HT1080 (cell line): ENCODE measurements at places on chromosomes 6 and 20. TPM values are rescaled to one million over a fixed set of nuclear protein-coding genes. Genes with fewer than 3 reads are reported as not detected.

GRCh38 chr6:166737261-166737660 is 110.2 kb upstream of the RPS6KA2 start:
- peak; percentile 36 for DNase-seq

DNA sequence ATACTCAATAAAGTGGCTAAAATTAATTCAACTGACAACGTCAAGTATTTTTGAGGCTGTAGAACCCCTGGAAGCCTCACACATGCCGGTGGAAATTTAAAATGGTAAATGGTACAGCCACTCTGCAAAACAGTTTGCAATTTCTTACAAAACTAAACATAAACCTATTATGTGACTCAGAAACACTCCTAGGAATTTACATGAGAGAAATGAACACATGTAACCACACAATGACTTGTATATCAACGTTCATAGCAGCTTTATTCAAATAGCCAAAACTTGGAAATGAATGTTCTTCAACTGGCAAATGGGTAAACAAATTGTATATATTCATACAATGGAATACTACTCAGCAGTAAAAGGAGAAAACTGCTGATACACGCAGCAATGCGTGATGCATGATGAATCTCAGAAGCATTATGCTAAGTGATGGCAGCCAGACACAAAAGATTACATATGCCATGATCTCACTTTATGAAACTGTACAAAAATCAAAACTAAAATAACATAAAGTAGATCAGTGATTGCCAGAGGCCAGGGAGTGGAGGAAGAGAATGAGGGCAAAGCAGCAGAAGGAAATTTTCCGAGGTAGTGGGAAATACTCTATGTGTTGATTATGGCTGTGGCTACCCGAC is 112.5 kb downstream of the FAM50B start:
- no peak for DNase-seq

DNA sequence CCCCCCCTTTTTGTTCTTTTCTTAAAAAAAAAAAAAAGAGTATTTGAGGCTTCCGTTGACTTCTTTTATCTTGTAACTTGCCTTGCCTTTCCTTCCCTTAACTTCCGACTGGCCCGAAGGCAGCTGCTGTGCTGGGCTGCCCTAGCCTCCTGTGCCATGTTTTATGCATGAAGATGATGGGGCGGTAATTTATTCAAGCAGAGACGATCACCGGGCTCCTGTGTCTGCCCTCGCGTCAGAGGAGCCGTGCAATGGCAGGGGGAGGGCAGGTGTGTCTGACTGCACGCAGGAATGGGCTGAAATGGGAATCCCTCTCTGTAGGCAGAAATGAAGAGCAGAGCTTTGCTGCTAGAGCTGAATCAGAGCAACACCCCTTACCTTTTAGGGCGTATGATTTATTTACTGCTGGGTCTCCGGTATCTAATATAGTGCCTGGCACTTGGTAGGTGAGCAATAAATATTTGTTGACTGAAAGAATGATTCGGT is 106.3 kb upstream of the RIPOR2 start:
- DNase-seq: no peak

GRCh38 chr20:20369250-20370093 is 1.6 kb downstream of the INSM1 start:
- no peak for DNase-seq

- DNase-seq: peak; percentile 27
Measured at GRCh38 chr20:50470264-50470858, 39.8 kb upstream of the PTPN1 start.

GRCh38 chr6:11538819-11539468 is 1.4 kb downstream of the TMEM170B start:
- DNase-seq: no peak

DNA sequence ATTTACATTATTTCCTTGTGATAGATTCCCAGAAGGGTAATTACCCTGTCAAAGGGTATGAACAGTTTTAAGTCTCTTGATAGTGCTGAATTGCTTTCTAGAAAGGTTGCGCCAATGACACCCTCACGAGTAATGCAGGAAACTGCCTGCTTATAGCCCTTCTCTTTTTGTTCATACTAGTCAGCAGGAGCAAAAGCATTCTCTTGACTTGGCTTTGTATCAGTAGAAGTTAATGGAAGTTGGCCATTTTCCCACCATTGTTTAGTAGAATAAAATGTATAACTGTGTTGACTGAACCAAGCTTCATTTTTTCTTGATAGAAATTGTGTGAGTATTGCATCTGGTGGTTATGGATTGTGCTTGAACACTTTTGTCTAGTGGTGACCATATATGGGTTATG is 100.1 kb downstream of the FARS2 start:
- peak; percentile 65 for DNase-seq

DNA sequence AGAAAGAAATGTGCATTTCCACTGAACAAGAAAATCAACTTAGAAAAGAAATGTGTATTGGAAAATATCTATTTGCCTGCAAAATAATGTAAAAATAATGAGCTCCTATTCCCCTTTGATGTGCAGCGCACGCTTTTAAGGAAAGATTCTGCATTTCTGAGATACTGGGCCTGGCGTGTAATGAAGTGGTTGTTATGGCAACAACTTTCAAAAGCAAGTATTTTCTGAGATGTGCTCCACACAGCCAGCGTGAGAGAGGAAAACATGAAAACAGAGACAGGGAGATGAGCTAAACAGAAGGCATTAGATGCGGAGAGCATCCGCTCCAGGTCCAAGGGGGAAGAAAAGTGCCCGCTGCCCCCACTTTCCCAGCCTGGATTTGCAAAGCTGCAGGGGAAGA is 39.1 kb upstream of the GTSF1L start:
- no peak for DNase-seq

- no peak for DNase-seq
Measured at GRCh38 chr6:15530411-15530810, 132.4 kb downstream of the DTNBP1 start.

- no peak for DNase-seq
Measured at GRCh38 chr20:49275636-49276035, 2.2 kb downstream of the ZNFX1 start.

GRCh38 chr6:27098956-27099355 is 148.5 kb upstream of the PRSS16 start:
- DNase-seq: no peak

DNA sequence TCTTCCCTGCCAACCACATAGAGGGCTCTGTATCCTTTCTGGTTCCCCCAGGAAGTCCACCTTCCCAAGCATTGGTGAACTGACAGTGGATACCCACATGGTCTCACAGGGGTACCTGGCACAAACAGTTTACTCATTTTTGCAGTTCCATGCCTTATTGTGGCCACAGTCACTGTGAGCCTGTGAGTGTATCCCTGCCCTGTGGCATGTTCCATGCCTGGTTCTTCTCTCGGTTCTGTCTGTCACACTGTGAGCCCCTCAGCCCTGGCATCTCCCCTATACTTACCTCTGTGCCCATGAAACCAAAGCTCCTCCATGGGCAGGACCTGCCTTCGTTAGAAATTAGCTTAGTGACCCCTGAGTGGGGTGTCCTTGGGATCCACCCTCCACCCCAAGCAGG is 107.8 kb downstream of the TOX2 start:
- no peak for DNase-seq

GRCh38 chr6:43951063-43951755 is 176.0 kb downstream of the MRPL14 start:
- peak; percentile 20 for DNase-seq

DNA sequence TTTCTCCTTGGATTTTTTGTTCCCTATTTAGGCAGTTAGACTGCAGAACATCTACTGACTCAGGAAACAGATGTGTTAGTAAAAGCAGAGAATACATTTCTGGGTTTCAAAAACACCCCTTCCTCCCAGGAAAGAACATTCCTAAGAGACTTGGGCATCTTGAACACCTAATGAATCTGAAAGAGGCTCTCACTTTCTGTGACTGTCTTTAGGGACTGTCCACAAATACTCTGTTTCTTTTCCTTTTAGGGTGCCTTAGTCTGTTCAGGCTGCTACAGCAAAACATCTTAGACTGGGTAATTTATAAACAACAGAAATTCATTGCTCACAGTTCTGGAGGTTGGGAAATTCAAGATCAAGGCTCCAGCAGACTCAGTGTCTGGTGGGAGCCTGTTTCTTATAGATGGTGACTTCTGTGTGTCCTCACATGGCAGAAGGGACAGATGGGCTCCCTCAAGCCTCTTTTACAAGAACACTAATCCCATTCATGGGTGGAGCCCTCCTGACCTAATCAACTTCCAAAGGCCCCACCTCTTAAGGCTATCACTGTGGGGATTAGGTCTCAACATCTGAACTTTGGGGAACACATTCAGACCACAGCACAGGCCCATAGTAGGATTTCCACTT is 19.4 kb upstream of the CCN5 start:
- DNase-seq: no peak

GRCh38 chr20:19098806-19099578 is 113.5 kb upstream of the SLC24A3 start:
- no peak for DNase-seq

DNA sequence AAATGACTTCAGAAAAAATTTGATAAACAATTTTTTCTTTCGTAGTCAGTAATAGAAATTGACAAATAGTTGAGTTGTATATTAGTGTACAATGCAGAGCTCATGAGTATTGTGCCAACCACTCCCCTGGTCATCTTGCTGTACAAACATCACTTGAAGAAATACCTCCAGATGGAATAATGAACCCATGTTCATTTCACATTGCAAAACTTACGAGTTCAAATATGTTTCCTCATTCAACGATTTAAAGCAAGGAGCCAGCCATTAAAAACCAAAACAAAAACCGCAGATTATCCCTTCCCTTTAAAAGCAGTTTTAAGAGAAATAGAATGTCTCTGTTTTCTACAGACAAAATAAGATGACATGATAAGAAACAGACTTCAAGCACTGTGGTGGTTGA is 62.5 kb downstream of the RALGAPA2 start:
- DNase-seq: no peak

DNA sequence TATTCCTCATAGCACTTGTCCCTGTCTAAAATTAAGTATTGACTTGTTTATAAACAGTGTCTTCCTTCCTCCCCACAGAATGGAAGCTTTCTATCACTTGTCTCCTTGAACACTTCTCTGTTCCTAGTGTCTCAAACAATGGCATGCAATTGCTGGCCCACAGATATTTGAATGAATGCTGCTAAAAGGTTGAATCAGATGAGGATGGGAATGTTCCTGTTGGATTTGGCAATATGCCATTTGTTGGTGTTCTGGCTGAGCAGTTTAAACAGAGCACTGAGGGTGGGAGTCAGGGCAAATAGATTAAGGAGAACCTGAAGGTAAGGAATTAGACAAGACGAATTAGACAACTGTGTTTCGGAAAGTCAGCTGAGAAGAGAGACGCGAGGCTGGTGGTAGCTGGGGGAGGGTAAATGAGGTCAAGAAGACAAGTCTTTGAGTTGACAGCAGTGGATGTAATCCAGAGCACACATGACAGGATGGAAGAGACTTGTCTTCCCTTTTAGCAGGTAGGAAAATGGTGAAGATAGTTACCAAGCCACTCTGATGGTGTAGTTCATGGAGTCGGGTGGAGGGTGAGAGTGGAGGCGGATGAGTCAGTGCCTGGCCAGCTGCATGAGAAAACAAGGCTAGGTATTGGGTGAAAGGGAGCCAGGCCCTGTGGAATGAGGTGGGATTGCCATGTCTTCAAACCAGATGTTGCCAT is 58.3 kb upstream of the GNRH2 start:
- peak; percentile 54 for DNase-seq

DNA sequence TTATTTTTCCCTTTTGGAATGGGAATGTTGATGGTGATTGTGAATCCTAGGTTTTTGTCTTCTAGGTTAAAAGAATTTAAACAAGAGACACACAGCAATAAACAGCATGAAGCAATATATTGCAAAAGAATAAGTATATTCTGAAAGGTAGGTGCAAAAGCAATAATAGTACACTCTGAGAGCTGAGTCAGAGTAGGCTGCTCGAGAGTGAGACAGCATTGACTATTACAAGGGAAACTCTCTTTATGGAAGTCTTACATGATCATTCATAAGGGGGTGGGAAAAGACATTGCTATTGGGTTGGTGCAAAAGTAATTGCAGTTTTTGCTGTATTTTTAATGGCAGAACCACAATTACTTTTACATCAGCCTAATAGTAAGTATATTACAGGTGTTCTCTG is 25.0 kb downstream of the FBXO5 start:
- no peak for DNase-seq

- DNase-seq: no peak
Measured at GRCh38 chr6:128443553-128443952, 76.8 kb downstream of the PTPRK start.

- no peak for DNase-seq
Measured at GRCh38 chr6:178119-178518, 114.2 kb upstream of the DUSP22 start.

DNA sequence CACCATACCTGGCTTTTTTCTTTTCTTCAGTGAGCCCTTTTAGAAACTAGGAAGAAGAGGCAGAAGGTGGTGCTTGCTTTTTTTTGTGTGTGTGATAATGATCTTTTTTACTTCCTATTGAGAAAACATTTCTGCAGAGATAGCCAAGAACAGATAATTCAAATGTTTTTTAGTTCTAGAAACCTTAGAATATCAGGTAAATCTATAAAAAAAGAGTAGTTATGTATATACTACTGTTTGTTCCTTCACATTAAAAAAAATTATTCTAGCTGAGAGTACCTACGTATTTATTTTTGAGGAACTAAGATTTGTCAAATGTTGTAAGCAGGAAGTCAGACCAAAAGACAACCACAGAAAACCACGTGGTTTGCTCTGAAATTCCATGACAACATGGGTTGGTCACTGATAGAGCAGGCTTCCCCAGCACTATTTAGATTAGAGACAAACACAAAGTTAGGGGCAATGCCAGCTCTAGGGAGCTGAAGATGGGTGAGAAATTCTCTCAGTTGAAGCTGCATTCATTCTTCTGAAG is 12.8 kb downstream of the STK4 start:
- DNase-seq: peak; percentile 26

GRCh38 chr6:144250276-144250675 is 34.9 kb upstream of the UTRN start:
- no peak for DNase-seq

DNA sequence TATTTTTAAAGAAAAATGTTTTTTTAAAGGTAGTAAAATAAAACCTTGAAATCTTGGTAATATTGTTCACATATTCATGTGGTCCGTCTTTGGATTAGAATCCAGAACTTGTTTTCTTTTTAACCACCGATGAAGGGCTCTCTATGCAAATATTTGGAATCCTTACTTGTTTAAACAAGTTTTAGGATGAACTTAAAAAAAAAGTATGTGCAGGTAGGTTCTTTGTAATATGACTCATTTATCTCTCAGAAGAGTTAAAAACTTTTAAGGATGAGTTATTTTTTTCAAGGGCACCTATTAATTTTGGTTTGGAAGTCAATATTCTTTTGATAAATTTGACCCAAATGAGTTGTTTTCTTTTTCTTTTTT is 8.9 kb downstream of the DSP start:
- DNase-seq: no peak

The GLP1R gene
- total RNA-seq: not detected in 2 replicates

The ZC2HC1B gene
- total RNA-seq: not detected in 2 replicates

The SRMS gene
- total RNA-seq: not detected in 2 replicates

The UBE2C gene
- 287 and 392 TPM in 2 replicates for total RNA-seq

The BTN1A1 gene
- 0.23 TPM in 1 of 2 replicates, not detected in the other for total RNA-seq

The CLPSL1 gene
- not detected in 2 replicates for total RNA-seq

The HLA-DPA1 gene
- 2.2 and 8.9 TPM in 2 replicates for total RNA-seq

The PERP gene
- 39.9 and 60.2 TPM in 2 replicates for total RNA-seq

The TSPO2 gene
- total RNA-seq: 0.34 and 0.43 TPM in 2 replicates

The ZSCAN23 gene
- 0.43 and 0.84 TPM in 2 replicates for total RNA-seq
